ENCODE measurements at places on chromosomes 7 and 10. TPM values are rescaled to one million over a fixed set of nuclear protein-coding genes. Genes with fewer than 3 reads are reported as not detected.
A peak's percentile ranks its signal among the peaks of the same experiment; 100 is the strongest.

DNA sequence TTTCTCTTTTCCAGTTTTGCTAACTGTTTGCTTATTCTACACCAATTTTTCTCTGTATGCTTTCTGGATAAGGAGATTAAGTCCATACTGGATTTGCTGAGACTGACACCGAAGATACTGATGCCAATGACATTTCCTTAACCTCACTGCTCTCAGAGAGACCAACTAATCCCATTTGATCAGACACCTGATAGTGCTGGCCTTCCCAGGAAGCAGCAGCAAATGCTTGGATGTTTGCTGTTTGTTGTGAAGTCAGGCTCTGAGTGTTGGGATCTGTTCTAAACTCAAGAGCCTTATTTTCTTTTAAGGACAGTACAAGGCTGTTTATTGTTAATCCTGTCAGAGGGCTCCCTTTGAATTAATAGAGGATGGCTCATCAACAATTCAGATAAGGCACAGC is 143.3 kb downstream of the ANK3 start:
- DNase-seq = peak; percentile 19

- peak; percentile 22 for DNase-seq
Observed at GRCh38 chr7:42235741-42236161, 1.3 kb downstream of the GLI3 start.

GRCh38 chr10:122170802-122171201 is 100.3 kb upstream of the BTBD16 start:
- no peak for DNase-seq

DNA sequence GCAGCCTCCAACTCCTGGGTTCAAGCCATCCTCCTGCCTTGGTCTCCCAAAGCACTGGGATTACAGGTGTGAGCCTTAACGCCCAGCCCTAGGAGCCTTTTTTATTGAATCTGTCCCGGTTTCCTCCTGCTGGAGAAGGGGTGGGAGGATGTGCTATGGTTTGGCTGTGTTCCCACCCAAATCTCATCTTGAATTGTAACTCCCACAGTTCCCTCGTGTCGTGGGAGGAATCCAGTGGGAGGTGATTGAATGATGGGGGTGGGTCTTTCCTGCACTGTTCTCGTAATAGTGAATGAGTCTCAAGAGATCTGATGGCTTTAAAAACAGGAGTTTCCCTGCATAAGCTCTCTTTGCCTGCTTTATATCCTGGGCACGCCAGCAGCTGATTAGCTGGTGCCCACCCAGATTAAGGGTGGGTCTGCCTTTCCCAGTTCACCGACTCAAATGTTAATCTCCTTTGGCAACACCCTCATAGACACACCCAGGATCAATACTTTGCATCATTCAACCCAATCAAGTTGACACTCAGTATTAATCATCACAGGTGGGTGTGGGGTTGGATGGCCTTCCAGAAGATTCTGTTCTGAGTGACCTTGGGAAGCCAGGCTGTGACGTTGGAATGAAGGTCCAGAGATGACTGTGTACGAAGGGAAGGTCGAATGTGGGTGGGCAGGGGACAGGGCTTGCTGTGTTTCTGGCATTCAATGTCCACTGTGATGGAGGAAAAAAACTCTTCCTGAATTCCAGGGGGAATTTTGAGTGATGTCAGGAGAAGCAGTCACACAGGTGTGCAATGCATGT is 33.8 kb upstream of the CUX1 start:
- no peak for DNase-seq

GRCh38 chr7:76220185-76221057 is 18.7 kb downstream of the SRRM3 start:
- DNase-seq = peak; percentile 49

DNA sequence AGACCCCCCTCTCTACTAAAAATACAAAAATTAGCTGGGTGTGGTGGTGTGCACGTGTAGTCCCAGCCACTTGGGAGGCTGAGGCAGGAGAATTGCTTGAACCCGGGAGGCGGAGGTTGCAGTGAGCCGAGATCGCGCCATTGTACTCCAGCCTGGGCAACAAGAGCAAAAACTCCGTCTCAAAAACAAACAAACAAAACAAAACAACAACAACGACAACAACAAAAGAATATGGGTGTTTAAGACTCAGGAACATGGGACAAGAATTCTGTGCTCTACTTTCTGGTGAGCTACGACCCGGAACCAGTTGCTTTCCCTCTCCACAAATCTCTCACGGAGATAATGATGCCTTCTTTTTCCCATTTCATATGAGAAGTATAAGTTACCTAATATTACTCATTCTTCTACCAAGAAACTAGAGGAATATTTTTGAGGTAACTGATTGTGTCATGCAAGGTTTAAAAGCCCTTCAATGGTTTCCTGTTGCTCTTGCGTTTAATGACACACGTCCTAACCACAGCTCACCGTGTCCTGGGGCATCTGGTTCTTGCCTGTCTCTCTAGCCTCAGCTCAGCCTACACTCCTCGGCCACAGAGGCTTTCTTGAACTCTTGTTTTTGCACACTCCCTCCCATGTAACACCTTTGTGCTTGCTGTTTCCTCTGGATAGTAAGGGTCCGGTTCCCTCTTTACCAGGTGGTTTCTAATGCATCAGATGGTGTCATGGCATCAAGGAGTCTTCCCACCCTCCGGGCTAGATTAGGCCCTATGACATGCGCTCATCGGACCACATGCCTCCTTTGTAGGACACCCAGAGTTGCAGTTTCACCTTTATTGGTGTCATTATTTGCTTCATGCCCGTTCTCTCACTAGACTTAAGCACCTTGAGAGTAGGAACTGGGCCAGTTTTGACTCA is 67.5 kb downstream of the PFKFB3 start:
- peak; percentile 24 for DNase-seq

The SVIL gene
- total RNA-seq = 7.8 TPM
